ENCODE measurements at places on chromosomes 1 and 21. TPM values are rescaled to one million over a fixed set of nuclear protein-coding genes. Genes with fewer than 3 reads are reported as not detected.

RHBG gene
- not detected for total RNA-seq

HPCAL4 gene
- total RNA-seq = 133 TPM

C1orf115 gene
- total RNA-seq = 89.8 TPM

CELA3A gene
- total RNA-seq = not detected

HES3 gene
- total RNA-seq = not detected

CASZ1 gene
- total RNA-seq = 2.1 TPM

- no peak for DNase-seq
Measured at GRCh38 chr1:9633493-9633892, 18.0 kb upstream of the PIK3CD start.

GRCh38 chr1:118783095-118783758 lies 204.9 kb downstream of the TBX15 start:
- DNase-seq = no peak

DNA sequence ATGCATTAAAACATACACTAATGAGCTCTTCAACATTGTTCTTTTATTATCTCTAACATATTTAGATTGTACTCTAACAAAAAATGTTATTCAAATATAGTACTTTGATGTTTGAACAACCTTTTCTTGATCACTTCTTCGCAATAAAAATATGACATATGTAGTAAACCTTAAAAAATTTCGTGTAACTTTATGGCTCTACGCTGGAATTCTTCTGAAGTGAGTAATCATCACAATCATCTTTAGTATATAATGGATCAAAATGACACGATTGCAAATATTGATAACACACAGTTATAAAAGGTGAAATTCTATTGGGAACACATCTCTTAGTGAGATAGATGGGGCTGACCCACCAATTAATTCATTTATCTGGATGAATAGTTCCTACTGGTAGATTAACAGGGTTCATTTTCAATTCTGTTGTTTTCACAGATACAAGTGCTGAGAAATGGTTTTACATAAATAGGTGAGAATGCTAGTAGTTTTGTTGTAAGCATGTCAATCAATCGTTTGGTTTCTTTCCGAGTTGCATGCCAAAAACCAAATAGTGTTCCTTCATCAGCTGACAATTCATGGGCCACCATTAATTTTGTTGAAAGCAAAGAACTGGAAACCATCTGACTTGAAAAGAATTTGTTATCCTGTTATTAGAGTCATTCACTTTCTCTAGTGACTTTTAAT lies 1.5 kb upstream of the ZMPSTE24 start:
- DNase-seq = no peak

- no peak for DNase-seq
Measured at GRCh38 chr21:19731251-19731650, 1267.0 kb upstream of the NCAM2 start.

GRCh38 chr1:84711121-84711520 lies 20.9 kb upstream of the SSX2IP start:
- DNase-seq = no peak

DNA sequence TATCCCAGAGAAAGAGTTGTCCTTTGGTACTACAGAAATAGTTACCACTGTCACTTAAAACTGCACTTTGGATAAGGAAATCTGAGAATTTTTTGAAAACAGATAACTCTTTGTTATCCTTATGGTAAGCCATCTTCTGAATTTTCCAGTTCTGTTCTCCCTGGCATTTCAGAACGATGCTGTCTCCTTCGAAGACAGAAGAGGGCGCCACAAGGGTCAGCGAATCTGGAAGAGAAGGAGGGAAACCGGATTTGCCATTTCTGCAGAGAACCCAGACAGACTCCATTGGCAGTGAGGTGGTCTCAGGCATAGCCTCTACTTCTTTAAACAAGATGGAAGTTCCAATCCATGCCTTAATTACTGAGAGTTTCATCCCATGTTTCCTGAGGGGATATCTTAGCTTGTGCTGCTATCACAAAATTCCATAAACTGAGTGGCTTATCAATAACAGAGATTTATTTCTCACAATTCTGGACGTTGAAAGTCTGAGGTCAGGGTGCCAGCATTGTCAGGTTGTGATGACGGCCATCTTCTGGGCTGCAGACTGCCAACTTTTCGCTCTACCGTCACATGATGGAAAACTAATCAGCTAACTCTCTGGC lies 6.4 kb downstream of the FCRL2 start:
- DNase-seq = no peak

DNA sequence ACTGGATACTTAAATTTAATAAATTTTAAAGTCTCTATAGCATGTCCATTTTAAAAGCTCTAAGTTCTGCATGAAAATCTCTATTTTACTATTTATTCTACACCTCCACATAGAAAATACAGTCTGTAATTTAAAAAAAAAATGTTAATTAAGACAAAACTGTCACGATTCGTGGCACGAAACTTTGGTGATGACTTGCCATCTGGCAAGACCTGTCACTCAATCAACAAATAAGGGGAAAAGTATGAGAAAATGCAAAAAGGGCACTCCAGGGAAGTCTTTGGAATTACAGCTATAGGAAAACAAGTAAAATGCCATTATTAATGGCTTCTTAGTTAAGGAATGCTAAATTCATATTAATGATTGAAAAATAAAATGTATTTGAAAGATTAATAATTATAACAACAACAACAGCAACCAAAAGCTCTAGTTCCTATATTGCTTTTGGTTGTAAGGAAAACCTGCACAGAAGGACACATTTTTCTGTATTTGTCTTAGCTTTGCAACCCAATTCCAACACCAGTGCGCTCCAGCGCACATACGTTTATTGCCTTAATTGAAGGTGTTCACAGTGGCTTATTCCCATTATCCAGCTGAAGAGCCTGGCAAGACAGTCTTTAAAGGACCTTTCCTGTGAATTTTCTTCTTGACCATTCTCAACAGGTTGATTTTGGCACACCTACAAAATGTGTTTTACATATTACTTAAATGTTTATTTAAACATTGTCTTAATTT lies 107.8 kb downstream of the PLPPR5 start:
- DNase-seq = no peak

DNA sequence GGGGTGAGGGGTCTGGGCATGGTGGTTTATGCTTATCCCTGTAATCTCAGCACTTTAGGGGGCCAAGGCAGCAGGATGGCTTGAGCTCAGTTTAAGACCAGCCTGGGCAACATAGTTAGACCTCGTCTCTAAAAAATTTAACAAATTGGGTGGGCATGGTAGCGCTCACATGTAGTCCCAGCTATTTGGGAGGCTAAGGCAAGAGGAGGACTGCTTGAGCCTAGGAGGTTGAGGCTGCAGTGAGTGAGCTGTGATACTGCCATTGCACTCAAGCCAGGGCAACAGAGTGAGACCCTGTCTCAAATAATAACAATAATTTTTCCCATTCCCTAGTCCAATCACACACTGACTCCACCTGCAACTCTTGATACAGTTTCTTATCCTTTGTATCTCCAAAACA lies 6.3 kb downstream of the WASF2 start:
- DNase-seq = peak; percentile 7

GRCh38 chr1:114700036-114700600 lies 4.8 kb upstream of the AMPD1 start:
- DNase-seq = no peak

GRCh38 chr1:117275055-117275454 lies 64.3 kb upstream of the VTCN1 start:
- no peak for DNase-seq

- DNase-seq = peak; percentile 66
Measured at GRCh38 chr21:45894450-45894825, 87.1 kb upstream of the COL6A1 start.

DNA sequence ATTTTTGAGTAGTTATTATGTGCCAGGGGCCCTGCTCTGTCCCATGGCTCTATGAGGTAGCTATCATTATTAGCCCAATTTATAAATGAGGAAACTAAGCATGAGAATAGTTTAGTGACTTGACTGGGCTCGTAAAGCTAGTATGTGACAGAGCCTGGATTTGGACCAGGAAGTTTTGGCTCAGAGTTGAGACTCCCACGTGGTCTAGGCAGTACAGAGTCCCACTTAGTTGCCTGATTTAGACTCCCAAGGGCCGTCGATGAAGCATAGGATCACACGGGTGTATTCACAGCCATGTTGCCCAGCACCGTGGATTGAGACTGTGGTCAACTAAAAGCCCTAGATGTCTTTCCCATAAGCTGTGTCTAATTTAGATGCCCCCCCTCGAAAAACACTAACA lies 81.7 kb downstream of the DDX20 start:
- DNase-seq = no peak

Data from dorsolateral prefrontal cortex (tissue), 122 donors.